Neural progenitor cell (in vitro differentiated cells): ENCODE measurements at places on chromosomes 1 and 21. TPM values are rescaled to one million over a fixed set of nuclear protein-coding genes. Genes with fewer than 3 reads are reported as not detected.

ST6GALNAC5 gene
- total RNA-seq, result 30.7 and 35.9 TPM in 2 replicates

DNA sequence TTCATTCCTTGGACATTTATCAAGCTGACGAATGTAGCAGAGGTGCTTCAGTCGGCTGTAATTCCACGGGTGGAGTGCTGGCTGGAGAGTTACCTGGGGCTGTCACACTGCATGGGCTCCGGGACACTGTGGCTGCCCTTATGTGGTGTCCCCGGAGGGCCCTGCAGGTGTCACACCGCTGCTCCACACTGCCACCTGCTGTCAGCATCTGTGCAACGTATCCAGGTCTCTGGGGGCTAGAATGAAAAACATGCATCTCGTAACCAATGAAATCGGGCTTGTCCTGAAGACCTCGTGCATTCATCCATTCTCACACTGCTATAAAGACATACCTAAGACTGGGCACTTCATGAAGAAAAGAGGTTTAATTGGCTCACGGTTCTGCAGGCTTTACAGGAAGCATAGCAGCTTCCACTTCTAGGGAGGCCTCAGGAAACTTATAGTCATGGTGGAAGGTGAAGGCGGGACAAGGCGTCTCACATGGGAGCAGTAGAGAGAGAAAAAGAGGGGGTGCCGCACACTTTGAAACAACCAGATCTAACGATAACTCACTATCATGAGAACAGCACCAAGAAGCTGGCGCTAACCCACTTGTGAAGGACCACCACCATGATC lies 46.7 kb upstream of the PCBP3 start:
- DNase-seq, result peak; percentile 83

DTL gene
- 62.4 and 76.6 TPM in 2 replicates for total RNA-seq

- DNase-seq, result no peak
Measured at GRCh38 chr21:42639646-42640152, 13.7 kb upstream of the PDE9A start.

PLA2G2C gene
- not detected in 2 replicates for total RNA-seq
